ENCODE measurements at places on chromosomes 7 and 10. TPM values are rescaled to one million over a fixed set of nuclear protein-coding genes. Genes with fewer than 3 reads are reported as not detected.

The CHST15 gene
- total RNA-seq = 12.1 TPM

DNA sequence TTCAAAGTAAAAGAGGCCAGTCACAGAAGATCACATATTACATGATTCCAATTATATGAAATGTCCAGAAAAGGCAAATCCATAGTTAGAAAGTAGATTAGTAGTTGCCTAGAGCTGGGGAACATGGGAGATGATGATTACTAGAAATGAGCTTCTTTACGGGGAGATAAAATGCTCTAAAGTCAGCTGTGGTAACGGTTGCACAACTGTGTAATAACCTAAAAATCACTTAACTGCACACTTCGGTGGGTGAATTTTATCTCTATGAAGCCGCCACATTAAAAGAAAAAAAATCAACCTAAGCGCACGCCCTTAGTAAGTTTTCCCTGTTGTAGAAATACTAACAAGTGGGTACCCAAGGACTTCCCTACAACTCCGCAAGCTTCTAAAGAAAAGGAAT is 15.9 kb downstream of the XRCC2 start:
- no peaks in the 10 kb centered on the region for H3K36me3 ChIP-seq
- H3K4me1 ChIP-seq = no peaks in the 10 kb centered on the region
- H3K4me3 ChIP-seq = no peak overlapping the region
- no peak for DNase-seq
- H3K27ac ChIP-seq = no peak overlapping the region

- DNase-seq = no peak
- H3K4me3 ChIP-seq = no peak overlapping the region
- H3K36me3 ChIP-seq = no peaks in the 10 kb centered on the region
- H3K27me3 ChIP-seq = peaks cover 7% of the 10 kb centered on the region
Measured at GRCh38 chr7:45580053-45580872, 6.1 kb downstream of the ADCY1 start.

GRCh38 chr7:51135576-51135975 is 181.0 kb downstream of the COBL start:
- no peaks in the 10 kb centered on the region for H3K36me3 ChIP-seq
- H3K4me3 ChIP-seq = no peak overlapping the region
- H3K27ac ChIP-seq = no peak overlapping the region
- DNase-seq = no peak

GRCh38 chr10:93095225-93095624 is 21.5 kb downstream of the CYP26A1 start:
- H3K36me3 ChIP-seq = no peaks in the 10 kb centered on the region
- no peak overlapping the region for H3K27ac ChIP-seq
- no peak for DNase-seq
- H3K4me3 ChIP-seq = no peak overlapping the region
- peaks cover 5% of the 10 kb centered on the region for H3K27me3 ChIP-seq

- H3K4me3 ChIP-seq = no peak overlapping the region
- no peak overlapping the region for H3K27ac ChIP-seq
- peaks cover 7% of the 10 kb centered on the region for H3K4me1 ChIP-seq
- H3K36me3 ChIP-seq = peaks cover 83% of the 10 kb centered on the region
- no peaks in the 10 kb centered on the region for H3K27me3 ChIP-seq
- no peak for DNase-seq
Measured at GRCh38 chr10:86443069-86443468, 76.5 kb upstream of the GRID1 start.

DNA sequence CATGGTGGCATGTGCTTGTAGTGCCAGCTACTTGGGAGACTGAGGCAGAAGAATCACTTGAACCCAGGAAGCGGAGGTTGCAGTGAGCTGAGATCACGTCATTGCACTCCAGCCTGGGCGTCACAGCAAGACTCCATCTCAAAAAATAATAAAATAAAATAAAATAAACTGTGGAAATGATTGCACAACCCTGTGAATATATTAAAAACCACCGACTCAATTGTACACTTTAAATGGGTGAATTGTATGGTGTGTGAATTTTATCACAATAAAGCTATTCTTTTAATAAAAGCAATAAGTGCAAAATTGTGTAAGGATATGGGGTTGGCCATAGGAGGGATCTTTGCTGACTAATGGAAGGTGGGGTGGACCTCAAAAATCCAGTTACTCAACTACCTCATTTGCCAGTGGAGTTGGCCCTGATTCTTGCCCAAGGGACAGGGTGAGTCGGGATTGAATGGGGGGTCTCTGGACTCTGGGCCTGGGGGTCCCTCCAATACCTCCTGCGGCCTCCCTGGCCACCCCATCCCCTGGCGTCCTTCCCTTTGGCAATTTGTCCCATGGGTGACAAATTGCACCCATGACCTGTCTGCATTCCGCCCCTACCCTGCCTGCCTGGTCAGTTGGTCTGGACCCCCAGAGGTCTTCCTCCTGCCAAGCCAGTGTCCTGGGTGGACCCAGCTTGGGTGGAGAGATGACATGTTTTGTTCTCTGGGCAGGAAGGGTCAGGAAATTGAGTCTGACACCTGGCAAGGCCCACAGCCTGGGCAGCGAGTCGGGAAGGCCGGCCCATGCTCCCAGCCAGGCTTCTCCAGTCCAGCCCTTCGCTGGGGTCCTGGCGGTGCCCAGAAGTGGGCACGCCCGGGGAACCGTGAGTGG is 61.7 kb upstream of the ELN start:
- peaks cover 2% of the 10 kb centered on the region for H3K4me1 ChIP-seq
- no peak overlapping the region for H3K27ac ChIP-seq
- no peak for DNase-seq
- peaks cover 3% of the 10 kb centered on the region for H3K36me3 ChIP-seq
- no peak overlapping the region for H3K4me3 ChIP-seq
